Spleen (tissue), 13 donors: ENCODE measurements at places on chromosomes 13 and 19. TPM values are rescaled to one million over a fixed set of nuclear protein-coding genes. Genes with fewer than 3 reads are reported as not detected.

- DNase-seq, result peak; percentile 65
These were observed 66.7 kb downstream of the EPS15L1 start for GRCh38 chr19:16405091-16405490.

DNA sequence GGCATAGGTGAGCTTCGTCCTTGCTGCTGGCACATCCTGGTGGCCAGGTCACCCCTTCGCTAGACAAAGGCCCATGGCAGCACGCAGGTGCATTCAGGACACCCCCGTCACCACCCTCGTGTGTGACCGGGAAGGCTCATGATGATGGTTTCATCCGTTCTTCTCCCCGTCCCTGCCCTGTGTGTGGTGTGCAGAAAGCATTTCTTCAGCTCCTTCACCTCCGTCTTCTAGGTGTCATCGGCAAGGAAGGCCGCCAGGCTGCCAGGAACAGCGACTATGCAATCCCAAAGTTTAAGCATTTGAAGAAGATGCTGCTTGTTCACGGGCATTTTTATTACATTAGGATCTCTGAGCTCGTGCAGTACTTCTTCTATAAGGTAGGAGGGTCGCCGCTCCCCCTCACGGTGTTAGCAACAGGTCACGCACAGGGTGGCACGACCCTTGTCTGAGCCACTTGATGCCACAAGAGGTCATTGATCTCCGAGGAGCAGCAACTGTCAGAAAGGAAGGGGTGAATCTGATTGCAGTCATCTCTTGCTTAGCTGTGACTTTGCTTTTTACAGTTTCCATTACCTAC, 111.0 kb upstream of the MCF2L start:
- DNase-seq, result peak; percentile 39

DNA sequence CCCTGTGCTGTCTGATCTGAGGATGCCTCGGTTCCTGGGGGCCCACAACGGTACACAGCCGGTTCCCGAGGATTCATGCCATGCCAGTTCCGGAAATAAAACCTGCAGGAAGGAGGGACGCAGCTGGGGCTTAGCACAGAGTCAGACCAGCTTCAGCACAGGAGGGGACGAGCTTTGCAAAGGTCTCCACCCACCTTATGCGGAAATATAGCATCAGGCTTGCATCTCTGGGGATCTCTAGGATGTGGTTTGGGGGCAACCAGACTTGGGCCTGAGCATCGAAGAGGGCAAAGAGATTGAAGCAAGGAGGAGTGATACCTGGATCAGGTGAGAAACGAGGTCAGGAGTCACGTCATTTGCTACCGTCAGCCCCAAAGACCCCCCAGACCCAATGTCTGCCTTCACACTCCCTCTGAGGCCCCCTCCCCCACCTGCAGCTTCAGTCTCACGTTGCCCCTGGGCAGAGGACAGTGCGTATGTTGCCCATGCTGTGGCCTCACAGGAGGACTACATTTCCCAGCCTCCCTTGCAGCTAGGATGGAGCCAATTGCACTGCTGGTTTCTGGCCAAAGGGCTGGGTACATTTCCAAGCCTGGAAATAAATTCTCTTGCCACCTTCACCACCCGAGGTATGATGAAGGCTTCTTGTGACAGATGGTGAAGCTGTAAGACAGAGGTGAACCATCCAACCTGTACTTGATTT, 12.1 kb downstream of the TYK2 start:
- DNase-seq, result no peak

The COX7A1 gene
- total RNA-seq, result 6.3 TPM

The ARMC6 gene
- 25.4 TPM for total RNA-seq

The ZNF850 gene
- 3.8 TPM for total RNA-seq
